ENCODE measurements at places on chromosomes 3 and 15. TPM values are rescaled to one million over a fixed set of nuclear protein-coding genes. Genes with fewer than 3 reads are reported as not detected.

DNA sequence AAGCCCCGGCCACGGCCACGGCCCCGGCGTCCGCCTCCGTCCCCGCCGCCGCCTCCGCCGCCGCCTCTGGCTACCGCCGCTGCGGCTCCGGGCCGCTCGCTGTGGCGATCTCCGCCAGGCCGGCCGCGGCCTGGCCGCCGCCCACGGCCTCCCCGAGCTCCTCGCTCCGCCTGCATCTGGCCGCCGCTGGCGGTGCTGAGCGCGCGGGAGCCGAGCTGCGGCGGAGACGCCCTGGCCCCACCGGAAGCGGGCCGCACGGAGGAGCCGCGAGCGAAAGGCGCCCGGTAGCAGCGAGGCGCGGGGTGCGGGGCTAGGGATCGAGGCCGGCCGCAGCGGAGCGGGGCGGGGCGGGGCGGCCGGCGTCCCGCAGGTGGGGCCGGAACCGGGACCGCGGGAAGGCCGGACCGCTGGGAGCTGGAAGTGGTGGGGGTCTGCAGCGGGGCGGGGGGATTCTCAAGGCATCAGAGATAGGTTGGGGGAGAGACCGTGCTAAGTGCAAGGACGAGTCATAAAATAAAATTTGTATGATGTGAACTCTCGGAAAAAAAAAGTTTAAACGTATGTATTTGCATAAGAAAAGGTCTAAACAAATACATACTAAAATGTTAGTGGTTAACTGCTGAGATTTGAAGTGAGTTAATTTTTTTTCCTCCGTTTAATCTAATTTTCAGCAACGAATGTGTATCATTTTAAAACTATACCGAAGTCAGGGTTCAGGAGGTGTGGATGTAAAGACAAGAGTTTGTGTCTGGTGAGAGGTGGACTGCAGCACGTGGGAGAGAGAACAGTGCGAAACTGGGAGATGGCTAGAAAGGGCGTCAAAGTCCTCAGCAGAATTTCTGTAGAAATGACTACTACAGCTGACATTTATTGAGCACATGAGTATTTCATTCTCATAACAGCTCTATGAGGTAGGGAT, at the start of gene AVEN:
Gene AVEN, minus strand, starts transcription at position 334 of the 919 bp plus-strand sequence. Its CDS starts 158 bp downstream, at position 176.
- DNase-seq: peak; percentile 32

DNA sequence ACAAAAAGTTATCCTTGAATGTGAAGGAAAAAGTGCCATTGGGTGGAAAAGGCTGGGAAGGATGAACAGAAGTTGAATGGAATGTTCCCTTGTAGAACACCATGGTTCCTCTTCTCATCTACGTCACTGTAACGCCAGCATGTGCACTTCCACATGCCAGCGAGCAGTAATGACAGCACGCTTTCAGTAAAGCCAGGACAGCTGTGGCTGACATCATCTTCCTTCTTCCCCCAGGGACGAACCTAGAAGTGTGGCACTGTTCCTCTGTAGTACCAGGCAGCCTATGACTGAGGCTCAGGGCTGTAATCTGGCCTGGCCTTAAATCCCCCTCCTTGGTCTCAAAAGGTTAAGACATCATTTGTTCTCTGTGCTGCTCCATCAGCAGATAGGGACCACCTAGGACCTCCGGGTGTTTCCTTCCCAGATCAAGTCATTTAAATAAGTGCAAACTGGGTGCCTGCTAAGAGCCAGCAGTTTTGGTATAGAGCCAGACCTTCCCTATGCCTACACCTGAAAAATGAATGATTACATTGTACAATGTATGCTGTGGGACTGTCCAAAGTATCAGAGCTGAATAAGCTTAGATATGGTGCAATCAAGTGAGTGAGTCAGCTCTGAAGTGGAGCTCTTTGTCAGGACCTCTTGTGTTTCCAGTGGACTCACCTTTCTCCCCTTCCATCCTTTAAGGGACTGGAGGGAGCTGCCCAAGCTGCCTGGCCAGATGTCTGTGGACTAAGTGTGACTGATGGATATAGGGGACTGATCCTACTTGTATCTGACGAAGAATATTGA, 5.6 kb upstream of the SRPRB start:
- no peak for DNase-seq

Gene DNAJA4
- 30.3 TPM for total RNA-seq

Gene CACNA1D
- not detected for total RNA-seq

Gene CEP70
- total RNA-seq: 10.7 TPM

Data from T-helper 17 cell (primary cell).